Activated naive CD8-positive, alpha-beta T cell treated with anti-CD3 and anti-CD28 coated beads for 36 hours (primary cell): ENCODE measurements at places on chromosomes 6 and 20.

DNA sequence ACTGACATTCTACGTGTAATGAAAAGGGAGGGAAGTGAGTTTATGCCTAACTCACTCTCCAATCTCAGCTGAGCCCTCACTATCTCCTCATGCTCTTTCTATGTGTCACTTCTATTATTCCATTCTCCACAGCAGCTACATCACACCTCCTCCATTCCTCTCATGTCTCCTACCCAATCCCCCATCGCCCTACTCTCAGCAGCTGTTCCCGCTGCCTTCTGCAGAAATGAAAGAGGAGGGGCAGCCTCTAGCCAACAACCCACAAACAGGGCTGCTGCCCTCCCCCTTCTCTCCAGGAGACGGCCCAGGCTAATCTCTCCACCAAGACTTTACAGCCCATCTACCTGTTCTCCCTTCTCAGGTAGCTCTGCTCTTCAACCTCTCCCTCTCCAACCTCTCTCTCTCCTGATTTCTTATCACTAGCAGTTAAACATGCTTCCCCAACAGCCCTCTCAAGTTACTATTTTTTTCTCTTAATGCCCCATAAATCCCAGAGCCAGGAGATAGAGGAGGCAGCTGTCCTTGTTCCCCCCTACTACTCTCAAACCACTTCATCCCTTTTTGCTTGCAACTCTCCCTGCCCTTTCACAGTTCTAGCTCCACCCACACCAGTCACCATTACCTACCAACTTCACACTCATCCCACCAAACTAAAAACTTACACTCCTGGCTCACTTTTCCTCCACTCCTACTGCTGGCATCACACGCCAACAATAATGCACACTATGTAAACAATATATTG, 136.5 kb downstream of the BTBD9 start:
- no peak for DNase-seq

GRCh38 chr6:137690034-137690433, 177.0 kb upstream of the TNFAIP3 start:
- DNase-seq, result no peak

DNA sequence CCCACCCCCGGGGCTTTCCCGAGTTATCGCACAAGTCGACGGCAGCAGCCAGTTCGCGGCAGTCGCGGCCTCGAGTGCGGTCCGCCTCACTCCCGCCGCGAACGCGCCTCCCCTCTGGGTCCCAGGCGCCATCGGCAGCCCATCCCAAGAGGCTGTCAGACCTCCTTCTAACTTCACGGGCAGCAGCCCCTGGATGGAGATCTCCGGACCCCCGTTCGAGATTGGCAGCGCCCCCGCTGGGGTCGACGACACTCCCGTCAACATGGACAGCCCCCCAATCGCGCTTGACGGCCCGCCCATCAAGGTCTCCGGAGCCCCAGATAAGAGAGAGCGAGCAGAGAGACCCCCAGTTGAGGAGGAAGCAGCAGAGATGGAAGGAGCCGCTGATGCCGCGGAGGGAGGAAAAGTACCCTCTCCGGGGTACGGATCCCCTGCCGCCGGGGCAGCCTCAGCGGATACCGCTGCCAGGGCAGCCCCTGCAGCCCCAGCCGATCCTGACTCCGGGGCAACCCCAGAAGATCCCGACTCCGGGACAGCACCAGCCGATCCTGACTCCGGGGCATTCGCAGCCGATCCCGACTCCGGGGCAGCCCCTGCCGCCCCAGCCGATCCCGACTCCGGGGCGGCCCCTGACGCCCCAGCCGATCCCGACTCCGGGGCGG, 1.6 kb downstream of the GNAS start:
- no peak for DNase-seq

- DNase-seq, result no peak
Observed at GRCh38 chr6:7671581-7671980, 54.3 kb upstream of the BMP6 start.

DNA sequence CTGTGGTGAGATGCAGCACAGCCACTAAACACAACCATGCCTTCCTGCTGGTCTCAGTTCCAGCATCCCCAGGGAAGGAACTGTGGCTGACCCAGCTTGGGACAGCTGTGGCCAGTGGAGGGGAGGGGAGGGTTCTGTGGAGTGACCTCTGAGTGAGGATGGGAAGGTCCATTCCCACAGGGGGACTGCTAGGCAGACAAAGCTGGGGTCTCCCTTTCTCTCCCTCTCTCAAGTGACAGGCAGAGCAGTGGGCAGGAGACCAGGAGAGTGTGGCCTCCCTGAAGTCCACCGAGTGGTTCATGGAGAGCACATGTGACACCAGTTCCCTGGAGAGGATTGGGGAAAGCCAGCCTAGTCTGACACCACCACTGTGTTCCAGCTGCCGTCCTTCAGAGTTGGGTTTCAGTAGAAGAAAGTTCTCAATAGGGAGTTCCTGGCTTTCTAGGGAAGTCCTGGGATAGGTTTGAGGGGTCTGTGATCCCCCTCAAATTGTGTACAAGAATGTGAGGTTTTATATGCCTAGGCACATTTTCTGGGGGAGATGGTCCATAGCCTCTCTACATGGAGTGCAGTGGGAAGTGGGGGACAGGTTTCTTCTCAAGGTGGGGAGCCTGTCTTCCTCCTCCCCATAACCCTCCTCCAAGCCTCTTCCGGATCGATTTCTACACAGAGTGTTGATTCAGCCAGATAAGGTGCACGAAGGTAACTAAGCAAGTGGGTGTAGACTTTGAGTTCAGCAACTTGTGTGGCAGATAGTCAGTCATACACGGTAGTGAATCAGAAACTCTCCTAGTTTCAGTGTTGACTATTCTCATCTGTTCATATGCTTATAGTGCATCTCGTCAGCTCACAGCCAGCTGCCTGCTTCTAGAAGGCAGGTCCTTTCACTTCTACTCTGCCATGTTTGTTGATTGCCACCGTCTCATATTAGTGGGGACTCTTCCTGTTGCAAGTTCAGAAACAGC, 18.9 kb downstream of the MANBAL start:
- no peak for DNase-seq

- no peak for DNase-seq
Observed at GRCh38 chr6:99618649-99619408, 12.2 kb downstream of the PRDM13 start.

- no peak for DNase-seq
Observed at GRCh38 chr6:137804637-137805036, 62.4 kb upstream of the TNFAIP3 start.

DNA sequence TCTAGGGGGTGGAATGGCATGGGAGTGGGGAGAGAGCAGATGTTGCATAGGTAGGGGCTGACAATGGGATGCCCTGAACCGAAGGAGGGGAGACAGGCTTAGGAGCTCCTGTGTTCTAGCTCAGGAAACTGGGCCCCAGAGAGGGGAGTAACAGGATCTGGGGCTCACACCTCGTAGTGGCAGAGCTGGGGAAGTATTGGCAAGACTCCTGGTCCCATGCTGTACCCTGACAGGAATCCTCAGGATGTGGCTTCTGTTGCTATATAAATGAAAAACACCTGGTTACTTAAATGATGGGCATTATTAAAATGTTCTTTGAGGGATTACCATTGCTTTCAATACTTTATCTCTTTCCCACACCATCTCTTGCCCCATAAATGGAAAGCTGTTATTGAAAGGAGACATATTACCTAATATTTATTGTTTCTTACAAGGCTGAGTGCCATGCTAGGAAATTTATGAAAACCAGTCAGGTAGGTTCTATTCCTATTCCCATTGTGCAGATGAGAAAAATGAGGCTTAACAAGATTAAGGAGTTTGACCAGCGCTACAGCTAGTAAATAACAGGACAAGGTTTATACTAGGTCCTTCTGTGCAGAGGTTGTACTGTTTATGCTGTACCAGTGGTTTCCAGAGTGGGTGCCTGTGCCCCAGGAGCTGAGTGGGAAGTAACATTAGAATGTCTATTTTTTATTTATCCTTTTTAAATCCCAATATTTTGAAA, 35.3 kb upstream of the TCP11 start:
- no peak for DNase-seq

- no peak for DNase-seq
Observed at GRCh38 chr6:82197784-82198183, 49.8 kb downstream of the IBTK start.

DNA sequence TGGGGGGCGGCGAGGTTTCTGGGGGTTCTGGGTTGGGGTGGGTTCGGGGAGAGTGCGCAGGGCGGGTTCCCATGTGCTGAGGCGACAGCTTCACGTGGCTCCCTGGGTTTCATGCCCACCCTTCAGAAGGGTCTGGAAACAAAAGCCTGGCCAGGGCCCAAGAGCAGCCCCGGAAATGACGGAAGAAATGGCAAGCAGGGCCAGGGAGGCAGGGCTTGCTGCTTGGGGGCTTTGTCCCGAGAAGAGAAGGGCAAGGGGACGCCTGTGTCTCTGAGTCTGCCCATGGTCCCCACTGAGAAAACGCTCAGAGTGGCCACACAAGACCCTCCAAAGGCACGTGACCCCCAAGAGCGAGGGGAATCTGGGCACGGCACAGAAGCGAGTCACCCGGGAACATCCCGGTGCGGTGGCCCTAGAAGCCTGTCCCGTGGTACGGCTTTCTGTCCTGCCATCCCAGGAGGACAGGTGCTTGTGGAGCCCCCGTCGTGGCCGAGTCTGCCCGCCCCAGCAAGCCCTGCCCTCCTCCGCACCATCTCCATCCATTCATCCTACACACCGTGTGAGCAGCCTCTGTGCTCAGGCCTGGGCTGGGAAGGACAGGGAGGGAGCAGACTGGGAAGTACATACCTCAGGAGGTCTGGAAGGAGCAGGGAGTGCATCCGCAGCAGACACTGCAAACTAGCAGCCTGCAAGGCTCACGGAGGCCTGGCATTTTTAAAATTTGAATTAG, 9.0 kb downstream of the NPEPL1 start:
- no peak for DNase-seq

DNA sequence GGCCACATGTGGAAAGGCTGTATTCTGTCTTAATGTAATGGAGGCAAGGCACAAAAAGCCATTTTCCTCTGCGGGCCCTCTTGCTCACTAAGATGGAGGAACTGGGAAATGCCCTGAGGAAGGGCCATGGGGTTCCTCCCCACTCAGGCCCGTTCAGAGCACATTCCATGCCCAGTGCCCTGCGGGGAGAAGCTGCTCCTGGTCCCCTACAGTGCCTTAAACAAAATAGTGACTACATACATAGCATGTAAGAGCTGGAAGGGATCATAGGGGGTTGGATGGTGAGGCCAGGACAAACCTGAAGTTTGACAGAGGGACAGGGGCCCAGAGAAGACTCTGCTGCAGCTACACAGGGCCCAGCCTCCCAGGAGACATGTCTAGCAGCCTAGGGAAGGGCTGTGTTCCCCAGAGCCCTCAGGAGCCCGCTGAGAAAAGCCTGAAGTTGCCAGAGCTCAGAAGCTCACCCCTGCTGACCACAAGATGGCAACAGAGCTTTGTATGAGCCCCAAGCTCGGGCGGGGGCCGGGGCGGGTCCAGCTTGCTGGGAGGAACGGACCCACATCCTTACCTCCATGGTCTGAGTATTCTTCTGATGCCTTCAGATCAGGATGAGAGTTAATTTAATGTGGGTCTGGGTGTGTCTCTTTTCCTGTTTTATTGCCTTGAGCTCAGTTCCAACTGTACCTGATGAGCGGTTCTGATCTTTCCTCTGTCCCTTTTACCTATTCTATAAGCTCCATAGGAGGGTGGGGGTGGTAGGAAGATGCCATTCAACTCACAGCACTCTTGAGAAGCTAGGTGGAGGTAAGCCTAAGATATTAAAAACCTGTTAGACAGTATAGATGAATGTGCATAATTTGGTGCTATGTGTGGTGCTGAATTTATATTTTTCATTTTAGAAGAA, 242.9 kb downstream of the CDC5L start:
- peak; percentile 39 for DNase-seq

DNA sequence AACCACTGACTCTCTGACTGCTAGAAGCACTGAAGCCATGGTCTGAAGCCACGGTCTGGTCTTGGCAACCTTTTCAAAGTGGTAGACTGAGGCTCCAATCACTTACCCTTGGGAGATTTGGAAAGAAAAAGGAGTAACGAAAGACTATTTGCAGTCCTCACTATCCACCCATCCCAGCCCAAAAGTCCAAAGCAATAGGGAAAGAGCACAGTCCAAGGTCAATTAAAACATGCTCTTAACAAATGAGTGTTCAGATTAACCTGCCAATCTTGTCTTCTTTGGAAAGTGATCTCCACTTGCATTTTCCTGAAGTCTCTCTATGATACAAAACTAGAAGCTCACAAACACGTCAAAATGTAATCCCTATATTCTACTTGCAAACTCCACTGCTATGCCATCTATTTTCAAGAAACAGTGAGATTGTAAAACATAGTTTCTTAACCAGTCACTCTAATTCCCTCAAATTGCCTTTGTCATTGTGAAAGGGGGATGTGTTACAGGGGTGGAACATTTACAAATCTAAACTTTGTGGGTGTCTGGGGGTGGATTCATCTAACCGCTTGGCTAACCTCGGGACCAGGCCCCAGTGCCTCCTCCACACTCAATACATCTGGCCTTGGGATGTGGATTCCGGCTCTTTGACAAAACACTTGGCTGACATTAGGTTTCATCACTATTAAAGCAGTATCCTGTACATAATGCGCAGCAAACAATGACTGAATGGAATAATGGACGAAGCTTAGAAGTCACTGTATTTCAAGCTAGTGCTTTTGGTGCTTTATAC, 56.4 kb downstream of the B4GALT5 start:
- DNase-seq, result no peak

- DNase-seq, result no peak
Observed at GRCh38 chr6:17289630-17290061, 8.5 kb downstream of the RBM24 start.

- no peak for DNase-seq
Observed at GRCh38 chr20:3137492-3137891, 22.2 kb downstream of the FASTKD5 start.

- no peak for DNase-seq
Observed at GRCh38 chr6:118953391-118953790, 18.4 kb upstream of the MCM9 start.

GRCh38 chr6:129638686-129639085, 71.3 kb downstream of the ARHGAP18 start:
- no peak for DNase-seq

DNA sequence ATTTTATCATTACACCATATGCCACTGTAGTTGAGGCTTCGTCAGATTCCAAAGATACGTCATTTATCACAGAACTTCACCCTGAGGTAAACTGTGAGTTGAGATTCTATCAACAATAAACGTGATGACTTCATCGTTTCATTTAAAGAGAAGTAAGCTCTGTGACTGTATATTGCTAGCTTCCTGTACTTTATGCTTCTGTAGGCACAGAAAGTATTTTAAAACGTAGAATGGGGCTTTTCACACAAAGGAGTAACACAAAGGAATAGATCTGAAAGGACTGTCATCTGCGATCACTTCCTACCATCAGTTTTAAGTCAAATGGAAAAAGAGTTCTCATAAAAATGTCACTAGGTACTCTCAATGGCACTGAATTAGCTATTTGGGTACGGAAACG, 234.4 kb upstream of the MCHR2 start:
- DNase-seq, result no peak

GRCh38 chr6:35808688-35809087, 3.5 kb downstream of the LHFPL5 start:
- no peak for DNase-seq
